ENCODE measurements at places on chromosomes 6 and 20. TPM values are rescaled to one million over a fixed set of nuclear protein-coding genes. Genes with fewer than 3 reads are reported as not detected.

The LGSN gene
- 0.14 TPM for total RNA-seq

The RPL10A gene
- total RNA-seq: 2,373 TPM

The EPPIN gene
- not detected for total RNA-seq

The LY6G5C gene
- 0.90 TPM for total RNA-seq

The ANGPT4 gene
- total RNA-seq: under 0.01 TPM

The MCHR2 gene
- total RNA-seq: not detected

The DOK5 gene
- total RNA-seq: 0.76 TPM

The C6orf118 gene
- 0.24 TPM for total RNA-seq

Data from thymus (tissue), 14 donors.